ENCODE measurements at places on chromosomes 2 and 18.

DNA sequence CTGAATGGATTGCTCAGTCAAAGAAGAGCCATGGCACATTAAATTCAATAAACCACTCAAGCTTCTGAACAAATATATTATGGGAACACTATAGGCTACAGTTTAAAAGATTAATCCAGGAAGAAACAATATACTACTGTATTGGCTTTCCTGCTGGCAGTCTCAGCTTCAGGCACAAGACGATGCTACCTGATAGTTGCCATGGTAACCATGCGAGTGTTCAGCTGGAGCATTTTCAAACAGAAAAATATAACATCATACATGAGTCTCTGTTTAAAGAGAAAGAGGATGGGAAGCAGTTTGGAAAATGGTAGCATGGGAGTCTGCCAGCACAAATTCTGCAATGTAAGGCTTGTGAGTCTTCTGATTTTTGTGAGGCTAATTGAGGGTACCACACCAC lies 65.9 kb upstream of the CPO start:
- DNase-seq: no peak

DNA sequence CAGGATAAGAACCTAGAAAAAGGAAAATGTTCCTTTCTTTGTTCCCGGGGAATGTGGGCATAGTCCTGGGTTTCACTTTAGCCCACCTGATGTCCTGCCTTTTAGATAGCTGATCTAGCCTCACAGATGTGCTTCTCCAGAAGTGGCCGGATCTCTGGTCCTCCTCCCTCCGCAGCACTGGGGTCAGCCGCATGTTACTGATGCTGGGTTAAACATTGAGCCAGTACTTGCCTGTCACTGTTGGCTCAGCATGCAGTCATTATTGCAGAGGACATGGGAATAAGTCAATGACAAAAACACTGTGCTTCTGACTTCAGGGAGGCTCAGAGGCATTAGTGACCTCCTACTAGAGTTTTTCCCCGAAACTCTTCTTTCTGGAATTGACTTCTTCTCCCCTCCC lies 27.6 kb downstream of the NCK2 start:
- DNase-seq: no peak

GRCh38 chr2:69628325-69629021 lies 15.1 kb downstream of the AAK1 start:
- no peak for DNase-seq

- no peak for DNase-seq
These were observed 161.0 kb upstream of the UNC80 start for GRCh38 chr2:209610631-209611030.

DNA sequence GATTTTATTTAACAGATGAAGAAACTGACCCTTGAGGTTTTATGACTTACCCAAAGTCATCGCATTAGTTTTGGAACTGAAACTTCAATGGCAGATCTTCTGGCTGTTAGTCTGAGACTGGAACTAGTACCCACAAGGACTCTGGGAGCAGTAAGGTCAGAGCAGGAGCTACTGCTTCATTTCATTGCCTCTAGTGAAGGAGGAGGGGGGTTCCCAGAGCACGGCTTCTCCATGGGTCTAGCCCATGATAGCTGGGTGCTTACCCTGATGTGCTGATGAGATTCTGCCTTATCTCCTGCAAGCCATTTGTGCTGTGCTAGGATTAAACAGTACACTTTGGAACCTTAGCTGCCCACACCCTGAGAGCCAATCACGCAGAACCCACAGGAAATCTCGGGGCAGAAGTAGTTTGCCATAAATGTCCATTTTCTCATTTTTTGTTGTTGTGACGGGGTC lies 5.4 kb upstream of the RNASEH1 start:
- DNase-seq: no peak

DNA sequence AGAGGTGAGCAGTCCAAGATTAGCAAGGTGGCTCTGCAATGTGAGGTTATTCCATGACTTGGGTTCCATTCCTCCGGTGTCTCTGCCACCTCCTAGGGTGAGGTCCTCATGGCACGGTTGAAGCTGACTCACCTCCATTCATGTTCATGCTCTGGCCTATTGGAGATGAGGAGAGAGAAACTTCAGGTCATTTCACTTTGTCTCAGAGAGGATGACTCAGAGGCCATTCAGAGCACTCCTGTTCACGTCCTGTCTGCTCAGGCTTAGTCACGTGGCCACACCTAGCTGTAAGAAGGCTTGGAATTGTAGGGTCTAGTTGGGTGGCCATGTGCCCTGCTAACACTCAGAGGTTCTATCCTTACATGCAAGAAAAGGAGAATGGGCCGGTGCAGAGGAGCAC lies 67.5 kb upstream of the MBOAT2 start:
- DNase-seq: peak; percentile 68

- DNase-seq: no peak
These were observed 13.0 kb downstream of the CXCR4 start for GRCh38 chr2:136104977-136105376.

- no peak for DNase-seq
These were observed 845 bp downstream of the CFAP210 start for GRCh38 chr2:169693360-169693759.

GRCh38 chr2:207567671-207568070 lies 37.9 kb downstream of the CREB1 start:
- no peak for DNase-seq

Measured in fibroblast of skin of abdomen (primary cell).